ENCODE measurements at places on chromosomes 2 and 18.

GRCh38 chr2:106011380-106011779, 182.7 kb downstream of the UXS1 start:
- no peak for DNase-seq

DNA sequence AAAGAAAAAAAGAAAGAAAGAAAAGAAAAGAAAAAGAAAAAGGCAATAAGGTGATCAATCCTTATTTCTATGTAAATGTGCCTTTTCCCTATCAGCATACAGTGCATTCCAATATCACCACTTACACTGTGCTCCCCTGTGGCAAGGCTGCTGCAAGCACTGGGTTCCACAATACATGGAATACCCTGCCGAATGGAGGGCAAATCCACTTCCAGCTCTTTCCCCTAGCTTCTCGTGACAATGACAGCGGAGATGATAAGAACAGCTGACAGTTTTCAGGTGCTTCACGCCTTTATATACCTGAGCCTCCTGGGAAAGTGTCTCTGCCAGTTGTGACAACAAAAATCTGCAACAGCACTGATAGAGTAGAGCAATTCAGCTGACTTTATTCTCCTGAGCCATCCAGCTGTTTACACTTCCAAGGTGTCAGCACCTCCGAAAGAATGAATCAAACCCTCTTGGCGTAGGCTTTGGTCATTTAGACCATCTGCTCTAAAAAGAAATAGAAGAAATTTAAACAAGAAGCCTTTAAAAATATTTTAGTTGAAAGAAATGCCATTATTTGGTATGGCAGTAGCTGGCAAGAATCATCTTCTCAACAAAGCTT, 135.2 kb upstream of the RNF152 start:
- no peak for DNase-seq

- DNase-seq: no peak
Measured at GRCh38 chr2:74261204-74261864, 62.9 kb downstream of the MTHFD2 start.

DNA sequence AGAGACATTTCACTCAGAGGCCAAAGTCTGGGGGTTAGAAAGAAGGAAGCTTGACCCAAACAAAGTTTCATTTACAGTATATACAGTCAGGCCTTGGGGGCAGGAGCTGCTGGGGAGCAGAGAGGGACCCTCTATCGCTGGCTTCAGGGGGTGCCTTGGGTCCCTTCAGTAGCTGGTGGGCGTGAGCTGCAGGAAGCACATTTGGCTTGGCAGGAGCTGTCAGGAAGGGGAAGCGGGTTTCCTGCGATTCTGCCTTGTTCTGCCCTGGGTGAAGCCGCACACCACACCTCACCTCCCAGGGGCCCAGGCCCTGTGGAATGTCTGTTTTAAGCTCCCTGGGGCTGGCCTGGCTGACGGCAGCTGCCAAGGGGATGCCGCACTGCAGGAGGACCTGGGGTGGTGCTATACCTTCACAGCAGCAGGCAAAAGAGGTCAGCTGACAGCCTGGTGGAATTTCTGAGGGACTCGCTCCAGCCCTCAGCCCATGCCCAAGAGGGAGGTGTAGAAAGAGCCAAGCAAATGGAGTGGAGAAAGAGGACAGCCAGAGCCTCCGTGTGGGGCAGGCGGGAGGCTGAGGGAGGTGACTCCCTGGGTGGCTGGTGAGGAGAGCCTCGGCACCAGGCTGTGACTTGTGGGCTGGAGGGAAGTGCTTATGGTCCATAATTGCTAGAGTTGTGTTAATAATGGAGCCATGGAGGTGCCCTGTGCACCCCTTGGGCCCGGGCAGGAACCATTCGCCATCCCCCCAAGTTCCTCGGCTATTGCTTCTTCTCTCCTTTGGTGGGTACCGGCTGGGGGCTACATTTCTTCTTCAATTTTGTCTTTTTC, 43.9 kb downstream of the PSD4 start:
- peak; percentile 29 for DNase-seq

- DNase-seq: no peak
Measured at GRCh38 chr18:43547456-43547855, 270.2 kb upstream of the SYT4 start.

DNA sequence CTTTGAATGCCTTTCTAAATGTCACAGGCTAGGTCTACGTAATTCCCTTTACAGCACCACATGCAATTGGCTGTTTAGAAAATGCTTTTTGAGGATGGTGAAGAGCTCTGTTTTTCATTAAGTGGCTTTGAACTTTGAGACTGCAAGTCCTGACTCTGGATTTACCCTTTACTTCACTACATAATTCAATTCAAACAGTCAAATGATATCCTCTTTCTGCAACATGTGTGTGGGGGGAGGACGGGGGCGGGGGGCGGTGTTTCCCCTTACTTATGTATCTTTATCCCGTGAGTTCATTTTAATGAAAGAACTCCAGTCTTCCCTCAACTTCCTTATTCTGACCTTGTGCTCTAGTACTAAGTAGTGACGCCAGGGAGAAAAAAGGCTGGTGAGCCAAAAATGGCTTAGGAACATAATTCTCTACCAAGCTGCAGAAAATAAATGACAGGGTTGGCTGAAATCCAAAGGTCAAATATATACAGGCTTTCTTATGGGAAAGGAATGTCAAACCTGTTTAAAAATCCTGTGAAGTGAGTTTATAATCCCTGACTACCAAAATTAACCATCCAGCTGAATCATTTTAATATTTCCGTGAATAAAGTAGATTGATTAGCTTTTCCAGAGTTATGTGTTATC, 119.6 kb downstream of the SLC8A1 start:
- DNase-seq: peak; percentile 20

GRCh38 chr2:85956646-85957039, 67.9 kb upstream of the ST3GAL5 start:
- DNase-seq: no peak

- no peak for DNase-seq
Measured at GRCh38 chr18:58325494-58325893, 281.5 kb downstream of the NEDD4L start.

- no peak for DNase-seq
Measured at GRCh38 chr2:15875969-15876705, 64.2 kb upstream of the MYCN start.

- DNase-seq: no peak
Measured at GRCh38 chr18:57866355-57866754, 63.2 kb upstream of the ATP8B1 start.

DNA sequence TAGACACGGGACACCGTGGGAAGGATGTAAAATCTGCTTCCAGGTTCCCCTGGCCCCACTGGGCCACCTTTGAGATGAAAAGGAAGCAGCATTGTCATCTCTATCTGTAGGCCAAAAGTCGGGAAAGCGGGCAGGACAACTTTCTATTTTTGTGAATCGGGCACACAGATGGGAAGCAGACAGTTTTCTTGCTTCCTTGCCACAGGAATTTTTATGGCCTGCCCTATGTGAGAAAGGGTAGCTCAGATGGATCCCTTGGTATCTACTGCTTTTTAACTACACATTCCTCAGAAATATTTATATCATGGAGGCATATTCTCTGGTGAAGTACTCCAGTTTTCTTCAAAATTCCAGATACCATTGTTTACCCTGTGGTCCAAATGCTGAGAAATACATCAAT, 735.5 kb downstream of the CBLN2 start:
- DNase-seq: no peak

DNA sequence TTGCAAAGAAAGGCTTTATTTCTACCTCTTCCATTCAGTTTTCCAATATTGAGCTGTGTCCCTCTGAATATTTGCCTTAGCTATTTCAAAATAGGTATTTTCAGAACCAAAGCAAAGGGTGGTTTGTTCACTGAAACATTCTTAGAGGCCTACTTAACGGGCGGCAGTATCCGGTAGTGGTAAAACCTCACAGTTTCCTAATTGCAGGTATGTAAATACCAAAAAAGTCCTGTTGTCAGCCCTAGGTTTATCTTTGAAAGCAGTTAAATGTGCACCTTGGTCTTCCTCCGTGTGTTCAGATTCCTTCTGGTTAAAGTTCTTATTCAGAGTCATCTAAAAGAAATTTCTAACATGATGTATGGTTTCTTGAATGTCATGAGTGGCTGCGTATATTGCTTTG, 38.9 kb downstream of the CCNT2 start:
- DNase-seq: no peak

DNA sequence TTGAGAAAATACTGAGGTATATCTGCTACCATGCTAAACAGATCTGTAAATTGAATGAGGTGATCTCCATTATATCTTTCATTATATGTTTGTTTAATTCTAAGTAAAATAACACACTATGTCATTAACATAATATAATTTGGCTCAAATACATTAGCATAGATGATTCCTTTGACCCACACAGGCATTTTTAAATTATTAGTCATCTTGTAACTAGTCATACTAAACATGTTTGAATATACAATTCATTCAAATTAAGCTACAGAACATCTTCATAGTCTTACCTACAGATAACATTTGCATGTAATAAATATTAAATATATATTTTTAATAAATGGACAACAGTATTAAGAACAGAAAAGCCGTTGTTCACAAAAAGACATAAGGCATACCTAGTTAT, 52.7 kb upstream of the KYNU start:
- no peak for DNase-seq

- DNase-seq: peak; percentile 96
Measured at GRCh38 chr2:127411653-127412369, 6.4 kb upstream of the PROC start.

DNA sequence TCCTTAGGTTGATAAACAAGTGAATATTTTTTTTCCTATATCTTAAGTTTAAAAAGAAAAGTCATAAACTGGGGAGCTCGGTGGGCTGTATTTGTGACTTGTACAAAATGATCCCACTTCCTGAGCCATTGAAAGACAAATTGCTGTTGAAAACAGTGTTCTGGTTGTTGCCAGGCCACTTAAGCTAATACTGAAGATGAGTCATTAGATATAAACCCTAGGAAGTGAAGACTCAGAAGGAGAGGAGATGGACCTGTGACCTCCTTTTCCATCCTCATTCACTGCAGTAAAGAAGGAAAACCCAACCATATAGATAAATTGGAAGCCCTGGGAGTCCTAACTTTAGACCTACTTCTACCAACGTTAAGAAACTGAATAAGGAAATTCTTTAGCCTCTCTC, 46.2 kb upstream of the SERPINE2 start:
- DNase-seq: no peak

DNA sequence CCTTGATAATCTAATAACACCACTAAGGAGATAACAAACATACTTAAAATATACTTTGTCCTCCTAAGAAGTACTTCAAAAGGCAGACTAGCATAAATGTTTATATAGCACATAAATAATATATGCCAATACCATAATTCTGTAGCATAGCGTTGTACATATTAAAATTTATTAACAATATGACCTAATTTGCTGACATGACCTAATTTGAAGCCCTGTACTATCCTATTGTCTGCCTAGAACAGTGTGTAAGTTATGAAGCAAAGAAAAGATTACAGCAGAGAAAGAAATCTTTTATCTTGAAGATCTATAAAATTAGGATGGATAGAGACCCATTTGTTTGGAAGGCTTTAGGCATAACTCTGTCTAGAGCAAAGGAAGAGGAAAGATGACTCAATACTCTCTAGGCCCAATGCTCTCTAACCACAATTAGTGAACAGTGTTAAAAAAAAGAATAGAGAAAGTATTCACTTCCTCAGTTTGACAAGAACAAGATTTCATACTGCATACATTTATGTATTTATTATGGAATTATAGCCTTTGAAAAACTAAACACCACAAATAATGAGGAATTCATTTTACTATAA, 231.3 kb downstream of the ZRANB3 start:
- no peak for DNase-seq

GRCh38 chr18:49201464-49201863, 250.7 kb upstream of the SMAD7 start:
- DNase-seq: no peak

- no peak for DNase-seq
Measured at GRCh38 chr2:181607629-181608590, 49.0 kb downstream of the CERKL start.

DNA sequence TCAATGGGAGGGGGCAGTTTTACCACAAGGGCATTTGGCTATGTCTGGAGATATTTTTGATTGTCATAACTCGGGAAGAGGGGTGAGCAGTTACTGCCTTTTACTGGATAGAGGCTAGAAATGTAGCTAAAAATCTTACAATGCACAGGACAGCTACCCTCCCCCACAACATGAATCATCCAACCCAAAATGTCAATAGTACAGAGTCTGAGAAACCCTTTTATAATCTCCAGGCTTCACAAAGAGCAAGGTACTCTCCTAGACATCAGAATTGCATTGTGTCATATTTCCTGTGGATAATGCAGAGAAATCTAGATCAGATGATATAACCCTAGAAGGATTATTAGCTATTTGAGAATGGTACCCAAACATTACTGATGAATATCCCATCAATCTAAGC, 277.1 kb upstream of the NRP2 start:
- no peak for DNase-seq

GRCh38 chr2:32611771-32612170, 16.1 kb upstream of the TTC27 start:
- DNase-seq: no peak

GRCh38 chr2:229417176-229417575, 146.1 kb upstream of the PID1 start:
- DNase-seq: no peak

DNA sequence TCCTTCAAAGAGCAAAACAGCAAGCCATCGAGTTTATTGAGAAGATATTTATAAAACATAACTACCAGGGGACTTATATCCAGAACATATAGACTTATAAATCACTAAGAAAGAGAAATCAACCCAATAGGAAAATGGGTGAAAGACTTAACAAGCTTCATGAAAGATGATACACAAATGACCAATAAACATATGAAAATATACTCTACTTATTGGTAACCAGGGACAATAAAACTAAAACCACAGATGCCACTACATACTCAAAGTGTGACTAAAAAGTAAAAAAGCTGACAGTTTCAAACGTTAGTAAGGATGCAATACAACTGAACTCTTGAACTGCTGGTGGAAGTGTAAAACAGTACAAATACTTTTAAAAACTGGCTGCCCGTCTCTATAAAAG, 154.3 kb downstream of the TMEM163 start:
- no peak for DNase-seq

- no peak for DNase-seq
Measured at GRCh38 chr2:226320076-226320948, 479.3 kb downstream of the IRS1 start.

DNA sequence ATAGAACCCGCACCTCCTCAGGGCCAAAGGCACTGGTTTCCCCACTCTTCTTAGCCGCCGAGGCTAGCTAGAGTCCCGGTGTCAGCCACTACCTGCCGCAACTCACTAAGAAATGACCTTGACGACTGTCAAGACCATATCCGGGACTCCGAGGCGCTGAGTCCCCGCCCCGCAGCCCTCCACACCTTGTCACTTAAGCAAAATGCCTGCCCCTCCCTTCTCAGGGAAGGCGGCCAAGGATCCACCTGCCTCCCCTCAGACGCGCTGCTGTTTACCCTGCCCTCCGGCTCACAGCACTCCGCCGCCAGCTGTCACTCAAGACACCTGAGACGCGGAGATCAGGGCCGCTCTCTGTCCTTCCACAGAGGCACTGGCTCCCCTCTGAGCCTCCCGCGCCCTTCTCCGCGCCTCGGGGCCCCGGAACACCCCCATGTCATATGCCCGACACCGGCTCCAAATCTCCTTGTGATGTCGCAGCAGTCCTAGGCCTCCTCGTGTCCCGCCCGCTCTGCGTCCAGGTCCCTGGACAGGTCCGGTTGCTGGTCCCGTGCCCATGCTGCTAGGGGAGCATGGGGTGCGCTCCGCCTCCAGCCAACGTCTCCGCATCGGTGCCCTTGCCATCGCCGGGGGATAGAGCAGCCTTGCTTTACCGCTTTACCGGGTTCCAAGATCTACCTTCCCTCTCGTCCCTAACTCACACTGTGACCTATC, 32.5 kb upstream of the REG3G start:
- DNase-seq: no peak

- DNase-seq: no peak
Measured at GRCh38 chr18:34978533-34978893, 62.7 kb upstream of the MAPRE2 start.
